ENCODE measurements at places on chromosomes 16 and 17.
A peak's percentile ranks its signal among the peaks of the same experiment; 100 is the strongest.

DNA sequence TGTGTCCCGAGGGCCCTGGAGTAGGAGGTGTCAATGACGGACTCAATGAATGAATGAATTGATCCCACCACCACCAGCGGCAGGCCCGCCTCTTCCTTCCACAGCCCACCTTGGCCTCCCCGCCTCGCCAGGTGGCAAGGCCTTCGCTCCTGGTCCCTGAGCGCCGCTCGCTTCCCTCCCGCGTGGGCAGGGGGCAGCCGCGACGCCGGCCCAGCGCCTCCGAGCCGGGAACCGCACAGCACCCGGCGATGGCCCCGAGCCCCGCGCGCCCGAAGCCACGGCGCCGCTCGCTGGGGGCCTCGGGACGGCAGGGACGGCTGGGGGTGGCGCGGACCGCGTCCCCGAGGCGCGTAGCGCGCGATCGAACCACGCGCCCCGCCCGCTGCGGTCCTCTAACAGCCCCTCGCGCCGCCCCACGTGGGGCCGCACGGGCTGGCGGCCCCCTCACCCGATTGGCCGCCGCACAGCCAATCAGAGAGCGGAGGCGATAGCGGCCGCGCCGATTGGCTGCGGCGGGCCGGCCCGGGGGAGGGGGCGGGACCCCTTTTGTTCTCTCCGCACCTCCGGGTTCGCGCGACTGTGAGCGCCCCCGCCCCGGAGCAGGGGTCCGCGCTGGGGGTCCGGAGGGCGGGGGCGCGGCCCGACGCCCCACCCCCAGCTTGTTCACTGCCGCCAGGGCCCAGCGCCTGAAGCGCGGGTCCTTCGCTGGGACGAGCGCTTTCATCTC lies 31.4 kb downstream of the ACTG1 start:
- peak; percentile 56 for DNase-seq

- DNase-seq: no peak
These were observed 692.9 kb upstream of the EEF2KMT start for GRCh38 chr16:5790512-5790911.

DNA sequence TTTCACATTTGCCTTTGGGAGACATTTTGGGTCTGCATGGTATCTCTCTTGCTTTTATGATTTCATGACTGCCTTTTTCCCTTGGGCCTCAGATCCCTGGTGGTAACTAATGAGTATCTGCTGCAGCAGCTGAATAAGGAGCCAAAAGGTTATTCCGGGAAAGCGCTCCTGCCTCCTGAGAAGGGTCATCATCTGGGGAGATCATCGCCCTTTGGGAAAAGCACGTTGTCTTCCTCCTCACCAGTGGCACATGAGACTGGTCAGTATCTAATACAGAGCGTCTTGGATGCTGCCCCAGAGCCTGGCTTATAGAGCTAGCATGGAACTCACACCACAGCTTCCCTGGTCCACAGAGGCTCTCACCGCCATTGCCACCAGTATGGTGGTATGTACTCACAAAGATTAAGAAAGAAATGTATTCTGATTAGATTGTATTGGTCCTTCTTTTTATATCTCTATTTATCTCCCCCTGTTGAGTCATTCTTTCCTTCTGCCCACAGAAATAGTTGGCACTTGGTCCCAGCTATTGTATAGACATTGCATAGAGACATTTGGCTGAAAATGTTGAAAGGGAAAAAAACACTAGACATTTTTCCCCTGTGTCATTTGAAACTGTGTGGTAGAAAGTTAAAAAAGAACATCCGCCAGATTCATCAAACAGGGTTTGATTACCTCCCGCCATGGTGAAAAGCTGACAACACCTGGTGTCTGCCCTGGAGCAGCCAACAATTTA lies 8.4 kb downstream of the TPPP3 start:
- no peak for DNase-seq

DNA sequence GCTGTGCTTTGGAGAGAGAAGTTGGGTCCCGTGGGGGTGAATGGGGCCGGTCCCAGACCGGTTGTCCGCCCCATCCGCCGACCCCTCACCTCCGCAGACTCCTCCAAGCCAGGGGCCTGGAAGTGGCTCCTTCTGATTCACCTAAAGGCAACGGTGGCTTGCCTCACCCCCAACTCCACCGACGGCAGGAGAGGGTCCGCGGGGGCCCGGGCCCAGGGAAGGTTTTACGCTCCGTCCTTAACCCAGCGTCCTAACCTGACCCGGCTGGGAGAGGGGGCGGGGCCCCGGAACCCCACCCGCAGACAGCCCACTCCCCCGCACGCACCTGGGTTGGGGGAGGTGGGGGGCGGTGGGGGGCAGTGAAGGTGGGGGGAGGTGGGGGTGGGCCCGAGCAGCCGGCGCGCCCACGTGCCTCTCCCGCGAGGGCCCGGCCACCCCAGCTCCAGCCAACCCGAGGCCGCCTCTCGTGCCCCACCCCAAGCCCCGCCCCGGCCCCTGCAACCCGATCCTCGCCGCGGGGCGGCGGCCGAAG lies 12.7 kb upstream of the CD300A start:
- DNase-seq: peak; percentile 63

DNA sequence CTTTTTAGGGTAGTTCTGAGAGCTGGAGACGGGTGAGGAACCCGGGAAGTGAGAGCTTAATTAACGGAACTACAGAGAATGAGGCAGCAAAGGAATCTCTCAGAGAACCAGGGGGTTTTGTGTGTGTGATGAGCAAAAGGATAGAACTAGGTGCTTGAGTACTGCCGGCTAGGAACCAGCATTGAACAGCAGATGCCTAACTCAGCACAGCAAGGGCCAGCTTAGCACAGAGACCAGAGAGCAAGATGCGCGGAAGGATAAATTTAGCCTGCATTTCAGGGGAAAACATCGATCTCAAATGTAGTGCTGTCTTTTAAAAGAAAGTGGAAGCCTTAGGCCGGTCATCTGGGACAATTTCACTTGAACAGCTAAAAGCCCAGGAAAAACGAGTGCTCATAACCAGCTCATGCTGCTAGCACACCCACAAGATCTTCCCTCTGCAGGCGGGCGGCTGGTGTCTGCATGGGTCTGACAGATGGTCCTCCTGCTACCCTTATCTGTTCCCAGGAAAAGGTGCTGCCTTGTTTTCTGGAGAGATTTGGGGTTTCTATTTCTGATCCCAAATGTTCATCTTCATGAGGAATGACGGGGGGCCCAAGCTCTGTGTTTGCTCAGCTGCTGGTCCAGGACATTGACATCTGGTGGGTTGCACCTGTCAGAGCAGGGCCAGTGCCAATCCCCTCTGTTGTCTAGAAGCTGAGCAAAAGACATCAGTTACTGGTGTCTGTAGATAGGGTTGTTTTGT lies 103.9 kb downstream of the SOCS1 start:
- DNase-seq: no peak

GRCh38 chr16:51408357-51408756 lies 257.3 kb upstream of the SALL1 start:
- no peak for DNase-seq

DNA sequence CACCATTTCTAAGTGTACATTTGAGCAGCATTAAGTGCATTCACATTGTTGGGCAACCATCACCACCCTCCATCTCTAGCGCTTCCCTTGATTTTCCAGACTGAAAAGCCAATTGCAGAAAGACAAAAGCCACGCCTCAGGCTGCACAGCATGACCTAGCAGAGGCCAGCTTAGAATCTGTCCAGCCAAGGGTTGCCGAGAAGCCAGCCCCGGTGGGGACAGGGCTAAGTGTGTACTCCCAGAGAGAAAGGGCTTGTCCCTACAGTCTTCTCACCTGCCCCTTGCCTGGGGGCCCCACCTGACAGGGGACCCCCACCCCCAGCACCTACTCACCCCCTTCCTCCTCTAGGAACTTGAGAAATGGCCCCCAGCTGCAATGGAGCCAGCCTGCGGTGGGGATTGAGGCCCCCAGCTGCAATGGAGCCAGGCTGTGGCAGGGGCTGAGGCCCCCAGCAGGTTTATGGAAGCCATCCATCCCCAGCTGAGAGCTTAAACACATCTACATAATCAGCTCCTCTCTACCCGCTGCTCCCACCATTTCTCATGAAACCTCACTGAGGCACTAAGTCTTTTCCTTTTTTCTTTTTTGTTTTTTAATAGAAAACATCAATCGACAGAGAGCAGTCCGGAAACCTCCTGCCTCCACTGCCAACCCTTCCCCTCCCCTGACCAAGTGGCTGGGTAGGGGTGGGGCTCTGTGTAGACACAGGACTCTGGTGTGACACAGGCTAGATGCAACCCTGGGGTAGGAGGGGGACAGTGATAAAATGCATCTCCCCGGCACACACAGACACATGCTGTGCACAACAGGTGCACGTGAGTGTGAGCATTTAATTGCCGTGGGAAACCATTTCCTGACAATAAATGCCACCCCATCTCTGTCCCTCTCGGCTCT lies 77.9 kb downstream of the CCT6B start:
- no peak for DNase-seq

- DNase-seq: no peak
These were observed 93.0 kb downstream of the GOSR1 start for GRCh38 chr17:30570191-30570590.

GRCh38 chr17:53092072-53092471 lies 730.7 kb upstream of the KIF2B start:
- DNase-seq: no peak

DNA sequence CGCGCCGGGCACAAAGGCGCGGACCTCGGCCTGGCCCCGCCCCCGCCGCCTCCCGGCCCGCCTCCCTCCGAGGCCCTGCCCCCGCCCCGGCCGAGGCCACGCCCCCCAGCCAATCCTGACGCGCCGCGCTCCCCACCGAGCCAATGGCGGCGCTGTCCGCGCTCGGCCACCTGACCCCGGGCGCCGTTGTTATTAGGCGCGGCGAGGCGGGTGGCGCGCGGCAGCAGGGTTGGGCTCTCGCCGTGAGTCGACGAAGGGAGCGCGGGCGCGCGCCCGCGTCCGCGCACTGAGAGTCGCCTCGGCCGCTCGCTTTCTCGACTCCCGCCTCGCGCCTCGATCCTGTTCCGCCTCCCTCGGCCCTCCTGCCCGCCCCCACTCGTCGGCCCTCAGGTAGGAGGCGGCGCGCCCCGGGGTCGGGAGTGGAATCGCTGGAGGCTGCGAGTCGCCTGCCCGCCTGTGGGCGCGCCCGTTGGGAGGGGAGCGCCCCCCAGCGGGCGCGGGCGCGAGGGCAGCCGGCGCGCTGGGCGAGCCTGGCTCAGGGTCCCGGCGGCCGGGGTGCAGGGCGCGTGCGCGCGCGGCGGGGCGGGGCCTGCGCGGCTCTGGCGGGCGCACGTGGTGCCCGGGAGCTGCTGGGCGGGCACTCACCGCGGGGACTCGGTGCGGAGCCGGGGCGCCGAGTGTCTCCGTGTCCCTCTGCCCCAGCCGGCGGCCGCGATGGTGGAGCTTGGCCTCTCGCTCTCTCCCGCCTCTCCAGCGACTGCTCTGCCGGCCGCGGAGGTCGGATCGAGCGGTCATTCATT lies 405 bp upstream of the CBLN1 start:
- no peak for DNase-seq

DNA sequence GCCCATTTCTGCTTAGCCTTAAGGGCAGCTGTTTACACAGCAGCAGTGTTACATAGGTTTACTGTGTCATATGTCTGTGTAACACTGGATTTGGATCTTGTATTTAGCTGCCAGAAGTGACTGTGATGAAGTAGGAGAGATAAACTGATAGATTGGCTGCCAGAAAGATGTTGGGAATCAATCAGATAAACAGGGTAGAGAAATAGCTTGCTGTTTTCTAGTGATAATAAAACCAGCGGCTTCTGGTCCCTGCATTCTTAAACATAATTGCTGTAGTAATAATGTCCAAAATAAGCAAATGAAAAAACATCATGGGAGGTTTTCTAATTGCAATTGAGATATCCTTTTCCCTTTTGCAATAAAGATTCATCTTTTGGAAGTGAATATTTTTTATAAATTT lies 68.7 kb downstream of the AATF start:
- DNase-seq: no peak

DNA sequence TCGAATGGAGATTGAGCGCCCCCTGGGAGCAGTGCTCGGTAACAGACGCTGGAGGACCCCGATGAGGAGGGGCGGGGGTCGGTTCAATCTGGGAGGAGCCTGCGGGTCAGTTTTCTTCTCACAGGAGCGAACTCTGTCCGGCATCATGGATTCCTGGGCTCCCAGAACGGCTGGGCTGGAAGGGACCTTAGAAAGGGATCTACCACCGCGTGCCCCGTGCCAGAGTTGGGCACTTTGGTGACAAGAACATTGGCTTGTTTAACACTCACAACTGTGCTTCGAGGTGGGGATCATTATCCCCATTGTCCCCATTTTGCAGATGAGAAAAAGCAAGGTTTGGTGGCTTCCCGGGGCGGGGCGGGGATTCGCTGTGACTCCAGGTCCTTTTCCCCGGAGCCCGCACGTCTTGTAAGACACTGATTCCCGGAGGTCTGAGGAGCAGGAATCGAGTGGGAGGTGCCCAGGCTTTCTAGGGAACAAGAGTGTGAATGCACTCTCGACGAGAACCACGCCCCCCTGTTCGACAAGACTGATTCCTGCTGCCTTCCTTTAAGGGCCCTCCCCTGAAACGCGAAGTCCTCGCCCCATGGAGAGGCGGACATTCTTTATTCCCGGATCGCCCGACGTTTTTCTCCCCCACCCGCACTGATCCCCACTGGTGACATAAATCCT lies 1.5 kb upstream of the FBXL19 start:
- DNase-seq: peak; percentile 90

DNA sequence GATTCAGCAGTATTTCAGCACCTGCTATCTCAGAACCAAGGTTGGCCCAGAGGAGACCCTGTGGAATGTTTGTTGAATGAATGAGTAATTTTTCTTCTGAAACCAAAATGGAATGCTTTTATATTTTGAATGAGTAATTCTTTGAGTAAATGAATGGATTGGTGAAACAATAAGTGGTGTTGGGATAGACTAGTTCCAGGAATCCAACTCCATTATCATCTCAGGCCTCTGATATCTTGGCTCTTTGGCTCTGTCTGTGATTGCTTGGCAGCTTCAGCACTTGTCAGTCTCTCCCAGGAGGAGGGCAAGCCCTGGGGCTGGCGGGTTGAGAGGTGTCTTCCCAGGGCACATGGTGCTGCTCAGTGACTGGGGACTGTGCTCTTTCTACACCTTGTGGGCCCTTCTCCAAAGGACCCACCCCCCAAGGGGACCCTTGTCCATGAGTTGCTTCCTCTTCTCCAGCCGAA lies 284.4 kb upstream of the FOXF1 start:
- no peak for DNase-seq

DNA sequence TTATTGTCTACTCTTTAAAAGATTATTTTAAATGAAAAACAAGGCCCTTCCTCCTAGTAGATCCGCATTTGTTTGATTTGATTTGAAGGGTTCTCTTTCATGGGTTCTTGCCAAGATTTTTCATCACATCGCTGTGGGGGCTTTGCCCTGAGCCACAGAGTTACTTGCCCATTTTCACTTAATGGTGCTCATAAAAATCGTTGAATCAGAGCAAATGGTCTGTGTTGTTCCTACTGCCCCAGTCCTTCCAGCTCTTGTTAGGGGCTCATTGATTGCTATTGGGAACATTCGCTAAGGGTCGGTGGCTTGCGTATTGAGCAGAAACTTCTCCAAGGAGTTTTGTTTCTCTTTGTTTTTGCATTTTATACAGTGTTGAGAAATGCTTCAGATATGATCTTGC lies 1023.4 kb upstream of the CDH8 start:
- DNase-seq: no peak
